ENCODE measurements at places on chromosomes 3 and 15. TPM values are rescaled to one million over a fixed set of nuclear protein-coding genes. Genes with fewer than 3 reads are reported as not detected.

OIP5 gene
- polyA plus RNA-seq: 7.2 TPM

CCDC39 gene
- 4.6 TPM for polyA plus RNA-seq

ARPP19 gene
- 123 TPM for polyA plus RNA-seq

FBN1 gene
- polyA plus RNA-seq: 91.0 TPM

PAQR9 gene
- polyA plus RNA-seq: 0.79 TPM

TMIE gene
- polyA plus RNA-seq: 1.0 TPM

ALDH1A2 gene
- polyA plus RNA-seq: 239 TPM

PRTG gene
- 11.8 TPM for polyA plus RNA-seq

MED12L gene
- 2.3 TPM for polyA plus RNA-seq

ADAMTS9 gene
- polyA plus RNA-seq: 150 TPM
